ENCODE measurements at places on chromosomes 7 and 10. TPM values are rescaled to one million over a fixed set of nuclear protein-coding genes. Genes with fewer than 3 reads are reported as not detected.

SH2B2 gene
- polyA plus RNA-seq = 1.6 TPM

UBE2D4 gene
- polyA plus RNA-seq = 13.3 TPM

TMEM184A gene
- 58.6 TPM for polyA plus RNA-seq

DYNC1I1 gene
- 1.2 TPM for polyA plus RNA-seq

BZW2 gene
- 69.7 TPM for polyA plus RNA-seq

- no peak overlapping the region for H3K4me3 ChIP-seq
- H3K27ac ChIP-seq = no peak overlapping the region
- no peaks in the 10 kb centered on the region for H3K36me3 ChIP-seq
- H3K4me1 ChIP-seq = no peaks in the 10 kb centered on the region
- peaks cover 100% of the 10 kb centered on the region for H3K27me3 ChIP-seq
- DNase-seq = peak; percentile 2
These were observed 3.0 kb upstream of the HMX2 start for GRCh38 chr10:123144697-123145541.

GRCh38 chr10:109875828-109876821, 47.2 kb downstream of the XPNPEP1 start:
- peaks cover 78% of the 10 kb centered on the region for H3K36me3 ChIP-seq
- H3K4me3 ChIP-seq = no peak overlapping the region
- no peak overlapping the region for H3K27ac ChIP-seq
- no peaks in the 10 kb centered on the region for H3K4me1 ChIP-seq
- no peak for DNase-seq

- H3K27me3 ChIP-seq = no peaks in the 10 kb centered on the region
- H3K4me1 ChIP-seq = no peaks in the 10 kb centered on the region
- no peak overlapping the region for H3K27ac ChIP-seq
- H3K4me3 ChIP-seq = no peak overlapping the region
- no peaks in the 10 kb centered on the region for H3K36me3 ChIP-seq
- DNase-seq = no peak
These were observed 12.6 kb downstream of the OR9A4 start for GRCh38 chr7:141928845-141929195.

- H3K27ac ChIP-seq = no peak overlapping the region
- peak; percentile 31 for DNase-seq
- H3K4me1 ChIP-seq = no peaks in the 10 kb centered on the region
- H3K4me3 ChIP-seq = no peak overlapping the region
- H3K27me3 ChIP-seq = peaks cover 27% of the 10 kb centered on the region
- H3K36me3 ChIP-seq = no peaks in the 10 kb centered on the region
These were observed 209.1 kb downstream of the CCSER2 start for GRCh38 chr10:84537447-84537931.

DNA sequence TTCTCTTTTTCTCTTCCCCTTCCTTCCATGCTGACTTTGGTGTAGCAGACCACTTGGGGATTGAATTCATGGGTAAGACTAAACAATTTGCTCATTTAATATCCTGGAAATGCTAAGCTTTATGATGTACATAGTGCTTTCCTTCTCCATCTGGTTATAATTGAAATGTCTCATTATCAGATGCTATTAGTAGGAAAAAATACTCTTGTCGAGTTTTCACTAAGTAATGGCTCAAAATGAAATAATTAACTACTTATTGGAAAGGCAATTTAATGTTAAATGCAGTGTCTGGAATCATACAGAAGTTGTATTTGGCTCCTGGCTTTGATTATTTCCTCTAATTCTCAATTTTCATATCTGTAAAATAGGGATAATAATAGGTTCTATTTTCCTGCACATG, 990.4 kb downstream of the NRG3 start:
- H3K36me3 ChIP-seq = no peaks in the 10 kb centered on the region
- H3K4me3 ChIP-seq = no peak overlapping the region

- H3K27me3 ChIP-seq = peaks cover 35% of the 10 kb centered on the region
- no peaks in the 10 kb centered on the region for H3K4me1 ChIP-seq
- no peaks in the 10 kb centered on the region for H3K36me3 ChIP-seq
- H3K27ac ChIP-seq = no peak overlapping the region
- no peak overlapping the region for H3K4me3 ChIP-seq
- DNase-seq = no peak
These were observed 97.1 kb upstream of the CPXM2 start for GRCh38 chr10:123988694-123989093.

DNA sequence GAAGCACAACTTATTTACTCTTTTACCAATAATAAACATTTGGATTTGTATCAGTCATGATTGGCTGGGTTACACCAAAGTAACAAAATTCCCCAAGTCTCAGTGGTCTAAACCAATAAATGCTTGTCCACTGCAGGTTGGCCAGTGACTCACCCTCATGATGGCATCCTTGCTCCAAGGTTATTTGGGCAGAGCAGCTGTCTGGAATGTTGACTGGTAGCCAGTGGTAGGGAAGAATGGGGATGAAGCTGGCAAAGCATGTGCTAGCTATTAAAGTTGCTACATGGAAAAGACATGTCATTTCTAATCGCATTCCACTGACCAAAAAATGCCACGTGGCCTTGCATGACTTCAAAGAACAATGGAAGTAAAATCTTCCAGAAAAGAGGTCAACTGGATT, 1168.7 kb upstream of the CELF2 start:
- H3K4me3 ChIP-seq = no peak overlapping the region
- no peaks in the 10 kb centered on the region for H3K27me3 ChIP-seq
- no peaks in the 10 kb centered on the region for H3K4me1 ChIP-seq
- H3K36me3 ChIP-seq = no peaks in the 10 kb centered on the region
- H3K27ac ChIP-seq = no peak overlapping the region

DNA sequence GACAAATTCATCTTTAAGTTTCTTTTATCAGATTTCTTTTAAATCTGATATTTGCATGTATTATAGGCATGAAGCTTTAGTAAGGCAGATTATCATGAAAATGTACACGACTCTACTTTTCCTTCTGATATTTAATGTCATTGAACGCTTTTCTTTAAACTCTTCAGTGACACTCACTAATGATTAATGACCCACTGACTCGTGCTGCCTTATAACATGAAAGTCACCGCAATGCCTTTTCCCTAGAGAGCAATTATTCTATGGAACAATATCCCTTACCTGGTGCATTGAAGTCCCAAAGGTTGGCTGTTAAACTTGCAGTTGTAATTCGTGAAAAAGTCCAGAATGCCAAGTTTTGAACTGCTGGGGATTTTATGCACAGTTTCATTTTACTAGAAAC, 33.4 kb upstream of the HGF start:
- no peak for DNase-seq
- no peaks in the 10 kb centered on the region for H3K36me3 ChIP-seq
- H3K4me1 ChIP-seq = no peaks in the 10 kb centered on the region
- no peaks in the 10 kb centered on the region for H3K27me3 ChIP-seq
- no peak overlapping the region for H3K27ac ChIP-seq

DNA sequence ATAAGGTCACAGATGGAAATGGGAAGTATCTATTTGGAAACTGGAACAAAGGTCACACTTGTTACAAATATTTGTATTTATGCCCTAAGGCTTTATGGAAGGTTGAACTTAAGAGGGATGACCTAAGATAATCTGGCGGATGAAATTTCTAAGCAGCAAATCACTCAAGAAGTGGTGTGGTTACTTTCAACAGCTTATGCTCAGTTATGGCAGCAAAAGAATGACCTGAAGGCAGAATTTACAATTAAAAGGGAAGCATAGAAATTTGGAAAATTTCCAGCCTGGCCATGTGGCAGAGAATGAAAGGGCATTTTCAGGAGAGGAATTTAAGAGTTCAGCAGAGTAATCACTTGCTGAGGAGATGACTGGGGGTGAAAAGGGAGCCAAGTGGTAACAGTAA, 95.8 kb upstream of the TNS3 start:
- no peak overlapping the region for H3K4me3 ChIP-seq
- no peaks in the 10 kb centered on the region for H3K36me3 ChIP-seq
- no peaks in the 10 kb centered on the region for H3K27me3 ChIP-seq
- no peak for DNase-seq
- no peak overlapping the region for H3K27ac ChIP-seq

GRCh38 chr10:3636356-3637181, 148.4 kb downstream of the KLF6 start:
- DNase-seq = peak; percentile 13
- no peaks in the 10 kb centered on the region for H3K36me3 ChIP-seq
- H3K4me3 ChIP-seq = no peak overlapping the region
- H3K27ac ChIP-seq = no peak overlapping the region
- H3K4me1 ChIP-seq = no peaks in the 10 kb centered on the region
